ENCODE measurements at places on chromosomes 3 and 15. TPM values are rescaled to one million over a fixed set of nuclear protein-coding genes. Genes with fewer than 3 reads are reported as not detected.

Gene TRIM59
- total RNA-seq: 0.38 TPM

Gene KIF23
- 0.46 TPM for total RNA-seq

Gene GPR62
- 0.65 TPM for total RNA-seq

Gene SSUH2
- total RNA-seq: 0.71 TPM

Gene PLAAT1
- total RNA-seq: 17.8 TPM

Gene GOLGA6L9
- 0.93 TPM for total RNA-seq

Gene SEMA6D
- 3.5 TPM for total RNA-seq

Gene MYRIP
- total RNA-seq: 1.1 TPM

Gene SLC9C1
- 0.10 TPM for total RNA-seq

Gene TOPAZ1
- not detected for total RNA-seq

Gene SH2D7
- total RNA-seq: not detected

Gene CCDC54
- not detected for total RNA-seq

Gene SCAMP5
- not detected for total RNA-seq

Gene NTRK3
- 0.17 TPM for total RNA-seq

Gene UQCRC1
- total RNA-seq: 499 TPM

Gene ESYT3
- 2.6 TPM for total RNA-seq

Gene BLM
- total RNA-seq: 0.27 TPM

Gene ZNF660
- total RNA-seq: 1.2 TPM

Gene STOML1
- 20.9 TPM for total RNA-seq

Gene CYP1A1
- not detected for total RNA-seq

Gene ARID3B
- total RNA-seq: 4.7 TPM

Gene AHSG
- not detected for total RNA-seq

Gene SYNPR
- total RNA-seq: not detected

Gene GREM1
- 0.60 TPM for total RNA-seq

Gene ANKUB1
- total RNA-seq: not detected

Gene CPNE9
- not detected for total RNA-seq

Data from psoas muscle (tissue), 8 donors.